Mucosa of descending colon (tissue), 3 donors: ENCODE measurements at places on chromosomes 11 and 22.

DNA sequence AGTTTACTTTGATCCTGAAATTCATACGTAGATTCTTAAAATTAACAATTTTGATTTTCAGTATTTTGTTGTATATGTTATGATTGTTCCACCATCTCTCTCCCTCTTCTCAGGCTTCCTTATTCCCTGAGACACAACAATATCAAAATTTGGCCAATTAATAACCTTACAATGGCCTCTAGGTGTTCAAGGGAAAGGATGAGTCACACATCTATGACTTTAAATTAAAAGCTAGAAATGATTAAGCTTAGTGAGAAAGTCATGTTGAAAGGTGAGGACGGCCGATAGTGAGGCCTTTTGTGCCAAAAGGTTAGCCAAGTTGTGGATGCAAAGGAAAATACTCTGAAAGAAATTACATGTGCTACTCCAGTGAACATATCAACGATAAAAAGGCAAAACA is 5.5 kb upstream of the OR52J3 start:
- DNase-seq: no peak

- DNase-seq: peak; percentile 50
These were observed 43.4 kb upstream of the PRDM11 start for GRCh38 chr11:45102810-45103621.

GRCh38 chr11:27487706-27488105 is 15.1 kb upstream of the LGR4 start:
- no peak for DNase-seq

- no peak for DNase-seq
These were observed 770.6 kb downstream of the FAM181B start for GRCh38 chr11:81963018-81963417.

GRCh38 chr11:68467201-68467834 is 6.8 kb downstream of the PPP6R3 start:
- DNase-seq: no peak

DNA sequence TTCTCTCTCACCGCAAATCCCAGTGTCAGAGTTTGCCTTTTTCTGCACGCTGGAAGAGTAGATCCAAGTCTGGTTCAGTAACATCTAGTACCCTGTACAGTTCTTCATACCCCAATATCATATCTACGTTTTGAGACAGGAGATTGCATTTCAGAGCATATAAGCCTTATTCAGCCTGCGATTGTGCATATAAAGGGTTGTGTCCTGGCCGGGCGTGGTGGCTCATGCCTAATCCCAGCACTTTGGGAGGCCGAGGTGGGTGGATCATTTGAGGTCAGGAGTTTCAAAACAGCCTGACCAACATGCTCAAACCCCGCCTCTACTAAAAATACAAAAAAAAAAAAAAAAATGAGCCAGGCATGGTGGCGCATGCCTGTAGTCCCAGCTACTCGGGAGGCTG is 104.9 kb downstream of the MTNR1B start:
- no peak for DNase-seq

GRCh38 chr11:66411323-66411722 is 9.5 kb upstream of the NPAS4 start:
- no peak for DNase-seq

- DNase-seq: no peak
These were observed 7.7 kb upstream of the NCR3LG1 start for GRCh38 chr11:17343907-17344306.

DNA sequence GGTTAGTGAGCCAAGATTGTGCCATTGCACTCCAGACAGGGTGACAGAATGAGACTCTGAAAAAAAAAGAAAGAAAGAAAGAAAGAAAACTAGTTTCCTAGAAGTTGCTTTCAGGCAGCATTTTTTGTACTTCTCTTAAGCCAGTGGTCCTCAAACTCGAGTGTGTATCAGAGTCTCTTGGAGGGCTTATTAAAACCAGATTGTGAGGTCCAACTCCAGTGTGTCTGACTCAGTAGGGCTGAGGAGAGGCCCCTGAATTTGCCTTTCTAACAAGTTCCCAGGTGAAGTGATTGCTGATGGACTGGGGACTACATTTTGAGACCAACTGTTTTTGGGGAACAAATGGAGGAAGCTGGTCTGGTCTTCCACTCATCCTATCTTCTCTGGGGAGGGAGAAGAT is 57.5 kb upstream of the VSTM5 start:
- no peak for DNase-seq

DNA sequence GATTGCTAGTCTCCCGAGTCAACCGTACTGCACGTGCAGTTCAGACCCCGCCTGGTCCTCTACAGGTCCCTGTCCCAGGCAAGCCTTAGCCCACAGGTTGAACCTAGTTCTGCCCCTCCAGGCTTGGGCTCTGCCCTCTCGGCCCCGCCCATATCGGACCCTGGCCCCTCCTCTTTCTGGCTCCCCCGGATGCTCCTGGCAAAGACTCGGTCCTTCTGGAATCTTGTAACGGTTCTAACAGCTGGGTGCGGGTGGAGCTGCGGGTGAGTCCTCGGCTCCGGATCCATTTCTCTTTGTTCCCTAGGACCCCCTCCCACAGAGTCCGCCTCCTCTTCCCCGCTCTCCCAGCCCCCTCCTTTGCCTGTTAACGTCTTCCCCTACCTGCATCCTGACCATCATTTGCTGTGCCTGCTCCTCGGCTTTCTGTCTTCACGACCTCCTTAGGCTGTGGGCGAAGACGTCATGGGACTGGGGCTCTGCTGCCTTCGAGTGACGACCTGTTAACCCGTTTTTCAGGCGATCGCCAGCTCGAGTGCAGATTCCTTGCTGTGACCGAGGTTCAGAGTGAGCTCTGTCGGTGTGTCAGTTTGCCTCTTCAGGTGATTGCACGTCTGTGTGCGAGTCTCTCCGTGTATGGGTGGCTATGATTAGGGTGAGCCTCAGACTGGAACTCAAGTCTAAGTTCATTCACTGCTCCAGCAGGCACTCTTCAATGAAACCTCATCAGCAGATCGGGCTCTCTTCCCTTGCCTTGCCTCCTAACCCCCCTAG is at the start of gene DNHD1:
DNHD1 (plus strand) TSS at position 212 of the 771 bp plus-strand sequence. CDS start 936 bp downstream, outside the sequence.
- no peak for DNase-seq

- DNase-seq: no peak
These were observed 2.2 kb upstream of the PNPLA3 start for GRCh38 chr22:43921370-43921769.

GRCh38 chr11:41431784-41432183 is 27.7 kb downstream of the LRRC4C start:
- no peak for DNase-seq

GRCh38 chr22:39625569-39626537 is 55.3 kb downstream of the CACNA1I start:
- DNase-seq: no peak

DNA sequence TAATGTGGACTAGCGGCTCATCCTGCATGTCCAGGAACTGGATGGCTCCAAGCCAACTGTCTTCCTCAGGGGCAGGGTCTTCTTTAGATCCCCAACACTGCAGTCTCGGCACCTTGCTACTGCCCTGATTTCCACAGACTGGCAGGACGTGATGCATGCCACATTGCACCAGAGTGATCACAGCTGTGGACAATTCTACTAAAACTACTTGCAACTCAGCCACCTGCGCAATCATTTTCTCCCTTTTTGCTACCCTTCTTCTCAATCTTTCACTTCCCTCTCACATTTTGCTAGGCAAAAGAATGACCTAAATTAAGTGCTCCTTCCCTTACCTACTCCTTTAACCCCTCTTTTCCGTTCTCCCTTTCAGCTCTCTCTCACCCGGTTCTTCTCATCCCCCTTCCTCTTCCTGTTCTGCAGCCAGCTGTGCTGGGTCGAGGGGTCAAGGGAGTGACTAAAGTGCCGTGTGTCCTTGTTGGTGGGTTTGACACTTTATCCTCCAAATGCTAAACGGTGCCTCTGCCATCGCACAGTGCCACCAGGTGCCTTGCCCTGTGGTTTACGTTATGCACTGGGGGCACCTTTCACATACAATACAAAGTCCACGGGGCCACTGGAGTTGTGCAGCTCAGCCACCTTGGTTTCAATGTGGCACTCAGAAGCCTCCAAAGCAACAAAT is 11.5 kb upstream of the PEX26 start:
- DNase-seq: peak; percentile 60

GRCh38 chr11:45345491-45345890 is 59.4 kb upstream of the SYT13 start:
- DNase-seq: no peak

- no peak for DNase-seq
These were observed 64.4 kb downstream of the SGSM3 start for GRCh38 chr22:40434745-40435144.

DNA sequence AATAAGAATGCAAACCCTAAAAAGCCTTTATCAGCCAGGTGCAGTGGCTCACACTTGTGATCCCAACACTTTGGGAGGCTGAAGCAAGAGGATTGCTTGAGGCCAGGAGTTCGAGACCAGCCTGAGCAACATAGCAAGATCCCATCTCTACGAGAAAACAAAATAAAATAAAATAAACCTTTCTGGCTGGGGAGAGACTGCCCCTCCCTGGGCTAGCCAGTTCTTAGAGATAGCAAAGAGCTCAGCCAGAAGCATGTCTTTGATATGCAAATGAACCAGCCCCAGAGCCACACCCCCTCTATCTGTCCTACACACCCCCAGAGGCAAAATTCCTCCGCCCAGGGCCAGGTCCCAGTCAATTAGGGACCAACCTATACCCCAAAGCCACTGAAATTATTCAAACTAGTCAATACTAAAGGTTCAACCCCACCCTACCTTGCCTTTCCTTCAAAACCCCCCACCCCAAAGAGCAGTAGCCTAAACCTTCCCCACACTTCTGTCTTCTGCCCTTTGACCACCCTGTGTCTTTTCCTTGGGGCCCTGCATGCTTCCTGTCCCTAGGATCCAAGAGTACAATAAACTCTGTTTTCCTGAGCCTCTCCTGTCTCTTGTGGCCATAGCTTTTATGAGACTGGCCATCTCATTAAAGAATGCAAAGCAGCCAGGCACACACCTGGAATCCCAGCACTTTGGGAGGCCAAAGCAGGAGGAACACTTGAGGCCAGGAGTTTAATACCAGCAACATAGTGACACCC is 37.3 kb upstream of the CXCR5 start:
- DNase-seq: no peak

GRCh38 chr11:120925944-120926343 is 98.0 kb upstream of the TBCEL start:
- no peak for DNase-seq

GRCh38 chr11:115930886-115931547 is 426.8 kb upstream of the CADM1 start:
- DNase-seq: no peak

- no peak for DNase-seq
These were observed 78.5 kb downstream of the DKK3 start for GRCh38 chr11:11929920-11930319.

DNA sequence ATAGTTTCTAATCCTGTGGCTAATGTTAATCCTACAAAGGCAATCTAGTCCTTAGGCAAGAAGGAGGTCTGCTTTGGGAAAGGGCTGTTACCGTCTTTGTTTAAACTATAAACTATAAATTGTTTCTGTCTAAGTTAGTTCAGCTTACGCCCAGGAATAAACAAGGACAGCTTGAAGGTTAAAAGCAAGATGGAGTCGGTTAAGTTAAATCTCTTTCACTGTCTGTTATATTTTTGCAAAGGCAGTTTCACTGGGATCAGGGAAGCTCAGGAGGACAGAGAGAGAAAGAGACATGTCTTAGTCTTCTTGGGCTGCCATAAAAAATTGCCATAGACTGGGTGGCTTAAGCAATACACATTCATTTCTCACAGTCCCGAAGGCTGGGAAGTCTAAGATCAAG is 27.6 kb upstream of the CEP295 start:
- no peak for DNase-seq

DNA sequence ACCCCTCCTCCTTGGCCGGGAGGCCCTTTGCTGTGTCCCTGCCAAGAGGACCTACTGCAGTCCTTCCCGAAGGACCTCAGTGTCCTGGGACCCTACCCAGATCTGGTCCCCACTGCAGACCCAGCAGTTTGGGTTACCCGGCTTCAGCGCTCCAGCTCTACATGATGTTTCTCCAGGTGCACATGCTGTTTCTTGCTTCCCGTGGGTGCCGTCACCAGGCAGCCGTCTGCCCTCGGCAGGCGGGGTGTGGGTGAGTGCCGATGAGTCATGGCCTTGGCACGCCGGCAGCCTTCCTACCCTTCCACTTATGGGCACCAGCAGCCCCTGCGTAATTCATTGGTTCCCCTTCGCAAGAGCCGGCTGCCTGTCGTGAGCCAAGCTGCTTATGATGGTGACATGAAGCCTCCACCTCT is 101.8 kb downstream of the BCR start:
- no peak for DNase-seq

- DNase-seq: no peak
These were observed 68.2 kb upstream of the EED start for GRCh38 chr11:86176165-86176884.

- no peak for DNase-seq
These were observed 2171.4 kb downstream of the LRRC4C start for GRCh38 chr11:39288011-39288410.

GRCh38 chr11:77381729-77382665 is 80.5 kb upstream of the GDPD4 start:
- no peak for DNase-seq

DNA sequence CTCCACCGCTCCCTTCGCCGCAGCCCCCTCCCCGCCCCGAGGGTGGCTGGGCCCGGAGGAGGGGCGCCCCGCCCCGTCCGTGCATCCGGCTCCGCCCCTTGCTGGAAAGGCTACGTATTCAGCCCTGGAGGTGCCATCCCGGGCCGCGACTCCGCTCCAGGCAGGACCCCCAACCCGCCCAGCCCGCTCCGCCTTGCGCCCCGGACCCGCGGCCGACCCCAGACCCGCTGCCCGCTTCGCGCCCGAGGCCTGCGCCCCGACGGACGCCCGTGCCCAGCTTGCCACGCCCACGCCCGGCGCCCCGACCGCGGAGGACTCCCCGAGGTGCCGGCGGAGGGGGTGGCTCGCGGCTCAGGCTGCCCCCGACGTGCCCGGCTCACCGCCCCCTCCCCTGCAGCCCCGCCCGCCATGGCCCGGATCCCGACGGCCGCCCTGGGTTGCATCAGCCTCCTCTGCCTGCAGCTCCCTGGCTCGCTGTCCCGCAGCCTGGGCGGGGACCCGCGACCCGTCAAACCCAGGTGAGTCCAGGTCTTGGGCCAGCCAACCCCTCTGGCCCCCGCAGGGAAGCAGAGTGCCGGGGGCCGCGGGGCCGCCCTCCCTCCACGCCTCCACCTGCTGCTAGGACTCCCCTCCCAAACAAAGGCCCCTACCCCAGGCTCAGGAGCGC is at the start of gene ADM2:
ADM2 (plus strand) TSS at position 104 of the 667 bp plus-strand sequence; CDS start at position 409, 305 bp downstream.
- DNase-seq: peak; percentile 79

DNA sequence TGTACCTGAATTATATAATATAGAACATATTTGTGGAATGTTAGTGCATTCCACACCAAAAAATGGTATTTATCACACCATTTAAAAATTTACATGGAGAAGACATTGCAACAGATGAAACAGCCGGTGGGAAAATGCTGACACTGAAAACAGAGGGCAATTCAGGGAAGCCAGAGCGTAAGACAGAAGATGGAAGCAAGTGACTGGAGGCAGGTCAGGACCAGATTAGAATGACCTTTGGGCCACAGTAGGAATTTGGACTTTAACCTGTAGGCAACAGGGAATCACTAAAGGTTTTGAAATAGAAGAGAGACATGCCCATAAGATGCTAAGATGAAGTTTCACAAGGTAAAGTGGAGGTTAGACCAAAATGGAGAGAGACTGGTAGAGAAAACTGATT is 60.5 kb downstream of the METTL15 start:
- DNase-seq: no peak

GRCh38 chr22:20011123-20011992 is 5.3 kb downstream of the ARVCF start:
- peak; percentile 8 for DNase-seq
